ENCODE measurements at places on chromosomes 5 and 9. TPM values are rescaled to one million over a fixed set of nuclear protein-coding genes. Genes with fewer than 3 reads are reported as not detected.
A peak's percentile ranks its signal among the peaks of the same experiment; 100 is the strongest.

Gene NMUR2
- total RNA-seq: 20.6 TPM

Gene ALDH7A1
- total RNA-seq: 15.2 TPM

Gene SLC22A4
- total RNA-seq: 0.26 TPM

Gene C5orf52
- total RNA-seq: not detected

Gene GPR150
- not detected for total RNA-seq

Gene PCA3
- not detected for total RNA-seq

Gene ELAVL2
- not detected for total RNA-seq

Gene TLX3
- not detected for total RNA-seq

Gene PDE6A
- total RNA-seq: not detected

- DNase-seq: no peak
Measured at GRCh38 chr9:136090056-136090735, 4.9 kb downstream of the NACC2 start.

- DNase-seq: no peak
Measured at GRCh38 chr5:145027286-145027685, 807.9 kb downstream of the PRELID2 start.

DNA sequence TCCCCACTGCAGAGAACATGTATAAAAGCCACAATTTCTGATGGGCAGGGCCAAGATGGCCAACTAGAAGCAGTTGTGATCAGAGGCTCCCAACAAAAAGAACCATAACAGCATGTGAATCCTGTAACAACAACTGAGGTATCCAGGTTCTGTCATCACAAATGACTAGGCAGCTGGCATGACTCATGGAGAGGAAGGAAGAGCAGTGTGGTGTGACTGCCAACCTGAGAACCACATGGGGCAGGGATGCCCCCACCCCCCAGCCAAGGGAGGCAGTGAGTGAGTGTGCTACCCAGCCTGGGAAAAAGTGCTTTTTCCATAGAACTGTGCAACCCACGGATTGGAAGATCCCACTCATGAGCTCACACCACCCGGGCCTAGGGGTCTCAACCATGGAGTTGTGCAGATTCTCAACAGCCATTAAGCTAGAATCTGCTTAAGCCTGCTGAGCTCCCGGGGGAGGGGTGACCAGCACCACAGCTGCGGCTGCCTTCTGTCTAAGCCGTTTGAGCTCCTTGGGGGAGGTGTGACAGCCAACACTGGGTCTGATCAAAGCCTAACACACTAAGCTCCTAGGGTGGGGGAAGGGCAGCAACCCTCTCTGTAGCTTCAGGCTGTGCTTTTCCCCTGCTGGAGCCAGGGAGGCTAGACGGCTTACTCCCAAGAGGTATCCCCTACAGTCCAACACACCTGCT lies 80.1 kb upstream of the DMAC1 start:
- no peak for DNase-seq

DNA sequence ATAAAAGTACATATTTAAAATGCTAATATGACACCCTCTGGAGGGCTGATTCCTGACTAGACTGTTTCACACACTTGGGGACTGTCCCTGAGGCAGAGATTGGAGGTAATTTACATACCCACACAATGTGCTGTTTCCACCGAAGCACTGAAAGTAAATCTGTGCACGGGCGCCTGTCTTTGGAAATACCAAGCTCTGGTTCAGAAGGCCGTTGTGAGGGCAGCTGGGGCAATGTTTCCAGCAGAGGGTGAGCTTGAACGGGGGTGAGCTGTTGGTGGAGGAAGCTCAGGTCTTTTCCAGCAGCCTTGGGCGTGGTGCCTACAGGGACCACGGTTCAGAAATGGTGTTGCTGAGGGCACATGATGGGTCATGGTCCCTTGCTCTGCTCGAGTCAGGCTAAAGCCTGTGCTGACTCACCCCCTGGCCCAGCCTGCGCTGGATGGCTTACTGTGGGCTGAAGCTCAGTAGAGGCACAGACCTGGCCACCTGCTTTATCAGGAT lies 25.8 kb upstream of the HMCN2 start:
- no peak for DNase-seq

GRCh38 chr9:113624721-113625120 lies 161.2 kb downstream of the RGS3 start:
- DNase-seq: no peak

- no peak for DNase-seq
Measured at GRCh38 chr5:135154197-135154596, 120.2 kb upstream of the PITX1 start.

GRCh38 chr9:17315341-17315740 lies 180.5 kb downstream of the CNTLN start:
- no peak for DNase-seq

DNA sequence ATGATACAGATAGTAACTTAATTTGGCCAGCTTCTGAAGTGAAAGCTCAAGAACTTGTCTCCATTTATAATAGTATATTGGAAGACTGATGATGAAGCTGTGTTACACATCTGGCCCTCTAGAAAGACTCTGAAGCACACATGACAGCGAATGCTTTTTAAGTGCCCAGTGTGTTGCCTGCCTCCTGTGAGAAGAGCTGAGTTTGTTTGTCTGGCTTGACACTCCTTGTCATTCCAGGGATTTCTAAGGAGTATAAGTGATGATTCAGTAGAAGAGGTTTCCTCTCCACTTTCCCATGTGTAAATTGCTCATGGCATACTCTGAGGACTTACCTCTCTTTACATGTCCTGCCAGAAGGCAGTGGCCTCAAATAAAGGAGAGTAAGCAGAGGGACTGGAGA lies 30.4 kb upstream of the LRRTM2 start:
- no peak for DNase-seq

DNA sequence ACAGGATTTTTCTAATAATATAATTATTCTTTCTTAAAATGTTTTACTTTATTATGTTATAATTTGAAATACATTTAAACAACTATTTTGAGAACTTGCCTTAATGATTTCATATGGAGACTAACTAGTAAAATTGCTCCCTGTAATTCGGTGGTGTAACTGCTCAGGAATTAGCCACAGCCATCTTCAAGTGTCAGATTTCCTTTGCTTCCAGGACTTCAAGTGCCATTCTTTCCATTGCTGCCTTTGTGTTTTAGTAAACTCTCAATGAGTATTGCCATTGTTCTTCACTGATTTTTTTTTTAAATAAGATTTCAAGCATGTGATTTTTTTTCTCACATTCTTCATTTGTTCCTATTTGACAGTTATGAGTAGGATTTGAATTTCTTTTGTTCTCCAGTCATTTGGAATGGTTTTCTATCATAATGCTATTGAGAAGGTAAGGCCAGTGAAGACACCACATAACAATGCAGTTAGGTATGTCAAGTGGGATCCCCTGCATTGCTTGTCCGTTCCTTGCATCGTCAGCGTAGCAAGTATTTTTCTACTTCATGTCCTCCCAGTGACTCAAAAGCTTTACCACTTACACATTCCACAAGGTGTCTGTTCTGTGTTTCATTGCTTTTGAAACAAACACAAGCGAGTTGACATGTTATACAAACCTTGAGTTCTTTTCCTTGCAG lies 83.7 kb downstream of the LNPEP start:
- DNase-seq: no peak

DNA sequence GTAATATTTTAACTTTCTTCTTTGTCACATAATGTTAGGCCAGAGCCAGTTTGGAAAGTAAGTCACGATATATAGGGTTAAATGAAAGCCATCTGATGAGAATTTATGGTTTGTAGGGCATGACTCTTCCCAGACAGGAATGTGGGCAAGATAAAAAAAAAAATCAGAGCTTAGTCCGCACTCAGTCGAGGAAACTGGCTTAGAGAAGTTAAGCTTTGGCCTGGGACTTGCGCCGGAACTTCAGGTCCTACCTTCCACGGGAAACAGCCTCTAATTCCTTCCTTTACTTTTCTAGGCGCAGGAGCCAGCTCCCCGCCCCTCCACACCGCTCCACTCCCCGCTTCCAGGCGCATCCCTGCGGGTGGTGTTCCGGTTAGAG lies 475 bp downstream of the DDX31 start:
- peak; percentile 74 for DNase-seq

- DNase-seq: no peak
Measured at GRCh38 chr5:52690236-52690768, 97.4 kb upstream of the ITGA1 start.

DNA sequence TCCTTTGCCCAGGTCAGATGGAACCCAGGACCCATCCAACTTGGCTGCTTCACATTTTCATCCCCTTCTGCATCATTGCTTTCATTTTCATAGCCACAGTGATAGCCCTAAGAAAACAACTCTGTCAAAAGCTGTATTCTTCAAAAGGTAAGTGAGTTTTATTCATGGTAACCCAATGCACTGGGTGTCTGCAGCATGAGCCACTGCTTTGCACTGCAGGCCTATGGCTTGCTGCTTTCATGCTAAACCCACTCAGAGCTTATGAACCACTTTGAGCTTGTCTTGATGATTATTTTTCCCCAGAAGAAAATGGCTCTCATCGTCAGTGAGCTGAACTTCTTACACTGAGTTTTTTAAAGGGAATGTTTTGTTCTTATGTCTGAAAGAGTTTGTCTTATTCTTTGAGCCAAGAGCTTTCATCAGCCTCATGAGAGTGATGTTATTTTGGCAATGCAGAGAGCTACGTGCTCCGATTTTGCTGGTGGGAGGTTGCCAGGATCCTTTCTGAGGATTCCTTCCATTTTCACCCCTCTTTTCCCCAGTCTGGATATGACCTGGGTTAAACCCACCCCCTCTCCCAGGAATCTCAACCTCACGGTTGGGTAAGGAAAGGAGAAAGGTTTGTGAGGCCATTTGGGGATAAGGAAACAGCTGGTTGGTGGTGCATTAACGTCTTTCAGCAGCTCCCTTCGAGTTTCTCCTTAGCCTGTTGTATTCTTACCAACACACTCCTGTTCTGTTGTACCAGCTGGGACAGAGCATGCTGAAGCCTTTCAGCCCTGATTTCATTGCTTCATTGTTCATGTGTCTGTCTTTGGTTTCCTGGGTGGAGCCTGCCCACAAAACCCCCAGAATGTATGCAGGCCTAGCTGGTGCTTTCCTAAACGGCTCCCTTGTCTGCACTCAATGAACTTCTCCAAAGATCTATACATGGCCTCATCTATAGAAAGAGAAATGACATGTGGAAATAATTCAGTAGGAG lies 47.6 kb downstream of the PDCD1LG2 start:
- no peak for DNase-seq

GRCh38 chr9:137575364-137575715 lies 3.4 kb downstream of the DPH7 start:
- no peak for DNase-seq

DNA sequence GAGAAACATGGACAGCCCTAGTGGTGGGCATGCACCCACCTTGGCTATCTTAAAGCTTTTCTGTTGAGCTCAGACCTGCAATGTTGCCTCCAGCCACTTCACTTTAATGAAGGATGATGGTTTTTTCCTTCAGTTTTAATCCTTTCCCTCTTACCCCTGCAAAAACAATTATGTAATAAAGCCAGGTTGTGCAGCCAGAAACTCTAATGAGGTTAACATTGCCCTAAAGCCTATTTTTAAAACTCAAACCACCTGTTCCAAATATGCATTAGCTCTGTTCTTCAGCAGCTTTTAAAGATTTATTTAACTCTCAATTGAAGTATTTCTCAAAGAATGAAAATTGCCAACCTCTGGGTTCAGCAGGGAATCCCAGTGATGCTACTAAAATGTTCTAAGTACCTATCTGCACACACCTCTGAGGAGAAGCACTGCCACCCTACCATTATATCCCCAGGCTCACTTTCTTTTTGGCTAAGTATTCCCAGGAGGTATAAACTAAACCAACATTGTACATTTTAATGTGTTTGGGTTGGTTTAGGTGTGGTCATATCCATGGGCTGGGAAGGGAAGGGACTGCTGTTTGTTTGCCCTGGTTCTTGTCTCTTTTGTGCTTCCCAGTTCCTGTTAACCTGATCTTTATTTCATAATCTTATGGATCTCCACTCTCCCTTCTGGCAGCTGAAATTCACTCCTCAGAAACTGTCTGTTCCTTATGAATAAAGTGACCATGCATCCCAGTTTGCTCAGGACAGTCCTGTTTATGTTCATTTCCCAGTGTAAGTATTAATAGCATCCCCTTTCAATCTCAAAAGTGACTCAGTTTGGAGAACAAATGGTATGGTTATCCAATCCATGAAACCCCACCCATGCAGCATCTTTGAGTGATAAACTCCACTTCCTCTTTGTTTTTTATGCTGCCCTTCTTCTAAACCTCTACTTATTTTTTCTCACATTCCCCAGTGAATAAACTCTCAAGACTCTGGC lies 251.7 kb downstream of the RAB3C start:
- DNase-seq: no peak

- no peak for DNase-seq
Measured at GRCh38 chr5:73528248-73528647, 30.0 kb downstream of the BTF3 start.

- no peak for DNase-seq
Measured at GRCh38 chr5:42592401-42593140, 164.0 kb upstream of the CCDC152 start.

DNA sequence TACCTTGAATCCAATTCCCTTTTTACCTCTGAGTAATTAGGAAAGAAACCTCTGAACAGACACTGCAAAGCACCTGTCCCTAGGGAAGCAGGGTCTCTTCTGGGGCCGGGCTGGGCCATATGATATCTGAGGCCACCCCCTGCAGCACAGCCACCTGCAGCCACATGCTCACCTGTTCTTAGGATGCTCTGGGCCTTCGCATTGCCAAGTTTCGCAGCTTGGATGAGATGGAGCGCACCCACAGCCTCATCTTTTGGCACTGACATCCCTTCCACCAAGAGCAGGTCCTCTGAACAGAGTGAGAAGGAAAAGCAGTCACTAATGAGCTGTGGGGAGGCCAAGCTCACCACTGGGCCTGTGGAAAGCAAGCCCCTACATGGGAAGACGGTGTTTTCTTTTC lies 27.3 kb downstream of the CLTA start:
- no peak for DNase-seq

DNA sequence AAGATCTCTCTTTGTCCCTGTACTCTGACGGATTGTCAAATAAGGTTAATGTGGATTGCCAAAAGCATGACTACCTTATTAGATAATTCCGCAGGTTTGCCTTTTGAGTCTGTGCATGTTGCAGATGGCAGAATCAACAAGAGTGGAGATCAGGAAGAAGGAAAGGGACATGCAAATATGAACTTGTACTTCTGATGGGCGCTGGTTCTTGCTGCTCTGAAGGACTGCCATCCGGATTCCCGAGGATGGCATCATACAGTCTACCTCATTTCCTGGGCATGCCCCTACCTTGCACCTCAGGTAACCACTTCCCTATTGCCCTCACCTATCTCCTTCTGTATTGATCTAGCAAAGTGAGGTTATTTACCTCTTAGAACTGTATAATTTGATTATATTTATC lies 504.2 kb downstream of the ACTL7B start:
- no peak for DNase-seq

- no peak for DNase-seq
Measured at GRCh38 chr9:84485539-84485938, 145.0 kb upstream of the SLC28A3 start.

- DNase-seq: no peak
Measured at GRCh38 chr5:8701251-8701650, 832.3 kb downstream of the MTRR start.

Data from HT-29 (cell line).